Tibial nerve (tissue), 4 donors: ENCODE measurements at places on chromosomes 2 and 18.
A peak's percentile ranks its signal among the peaks of the same experiment; 100 is the strongest.

GRCh38 chr2:210188755-210189154 lies 17.5 kb upstream of the KANSL1L start:
- no peak overlapping the region for H3K4me3 ChIP-seq
- H3K27me3 ChIP-seq, result no peaks in the 10 kb centered on the region
- no peak overlapping the region for H3K27ac ChIP-seq
- no peaks in the 10 kb centered on the region for H3K4me1 ChIP-seq

GRCh38 chr2:3857576-3857975 lies 154.2 kb downstream of the DCDC2C start:
- no peak overlapping the region for H3K27ac ChIP-seq
- H3K36me3 ChIP-seq, result no peaks in the 10 kb centered on the region
- no peaks in the 10 kb centered on the region for H3K27me3 ChIP-seq
- no peak for DNase-seq
- no peak overlapping the region for H3K4me3 ChIP-seq

- no peak overlapping the region for H3K4me3 ChIP-seq
- no peaks in the 10 kb centered on the region for H3K36me3 ChIP-seq
- H3K27me3 ChIP-seq, result no peaks in the 10 kb centered on the region
- no peak overlapping the region for H3K27ac ChIP-seq
- no peak for DNase-seq
Observed at GRCh38 chr2:54952425-54952824, 97.8 kb downstream of the RTN4 start.

- H3K4me1 ChIP-seq, result no peaks in the 10 kb centered on the region
- H3K36me3 ChIP-seq, result no peaks in the 10 kb centered on the region
- no peak for DNase-seq
- H3K27ac ChIP-seq, result no peak overlapping the region
- no peaks in the 10 kb centered on the region for H3K27me3 ChIP-seq
- no peak overlapping the region for H3K4me3 ChIP-seq
Observed at GRCh38 chr18:12009581-12010140, 28.4 kb downstream of the IMPA2 start.

DNA sequence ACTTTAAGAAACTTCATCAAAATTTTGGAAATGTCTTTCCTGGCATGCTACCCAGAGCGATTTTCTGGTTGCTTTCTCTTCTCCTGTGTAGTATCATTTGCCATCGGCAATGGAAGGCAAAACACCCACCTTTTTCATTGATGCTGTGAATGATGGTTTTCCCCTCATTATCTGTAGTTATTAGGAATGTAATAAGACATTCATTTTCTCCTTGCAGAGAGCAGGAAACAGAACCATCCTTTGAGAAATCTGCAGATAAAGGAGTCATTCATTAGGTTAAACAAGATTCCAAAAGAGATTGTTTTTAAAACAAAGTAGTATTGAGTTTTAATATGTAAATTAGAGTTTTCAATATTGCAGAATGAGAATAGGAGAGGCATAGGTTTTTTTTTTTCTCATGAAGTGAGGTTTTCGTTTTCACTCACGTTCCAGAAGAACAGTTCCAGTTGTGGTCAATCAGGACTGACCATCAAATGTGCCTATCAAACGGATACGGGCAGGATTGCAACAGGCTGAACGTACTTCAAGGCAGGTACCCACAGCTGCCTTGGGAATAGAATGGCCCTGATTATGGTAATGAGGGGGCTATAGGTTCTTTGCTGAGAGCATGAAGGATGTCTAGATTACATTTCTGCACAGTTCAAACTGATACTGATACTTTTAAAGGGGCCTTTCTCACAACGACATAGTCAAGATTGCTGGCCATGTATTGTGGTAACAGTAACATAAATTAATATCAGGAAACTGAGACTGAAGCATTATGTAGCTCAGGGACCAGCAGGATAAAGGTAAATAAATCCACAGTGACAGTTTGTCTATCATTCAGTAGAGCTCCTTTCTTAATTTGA lies 49.8 kb upstream of the PLA2R1 start:
- DNase-seq, result no peak
- no peaks in the 10 kb centered on the region for H3K27me3 ChIP-seq
- H3K4me1 ChIP-seq, result no peaks in the 10 kb centered on the region

GRCh38 chr2:101912545-101912944 lies 79.2 kb upstream of the IL1R2 start:
- DNase-seq, result peak; percentile 19
- H3K27ac ChIP-seq, result no peak overlapping the region
- no peaks in the 10 kb centered on the region for H3K36me3 ChIP-seq
- H3K27me3 ChIP-seq, result no peaks in the 10 kb centered on the region
- no peak overlapping the region for H3K4me3 ChIP-seq

GRCh38 chr18:2898186-2898640 lies 51.4 kb downstream of the EMILIN2 start:
- no peak overlapping the region for H3K4me3 ChIP-seq
- peaks cover 22% of the 10 kb centered on the region for H3K4me1 ChIP-seq
- H3K27ac ChIP-seq, result peak overlapping the region; percentile 18
- no peak for DNase-seq

DNA sequence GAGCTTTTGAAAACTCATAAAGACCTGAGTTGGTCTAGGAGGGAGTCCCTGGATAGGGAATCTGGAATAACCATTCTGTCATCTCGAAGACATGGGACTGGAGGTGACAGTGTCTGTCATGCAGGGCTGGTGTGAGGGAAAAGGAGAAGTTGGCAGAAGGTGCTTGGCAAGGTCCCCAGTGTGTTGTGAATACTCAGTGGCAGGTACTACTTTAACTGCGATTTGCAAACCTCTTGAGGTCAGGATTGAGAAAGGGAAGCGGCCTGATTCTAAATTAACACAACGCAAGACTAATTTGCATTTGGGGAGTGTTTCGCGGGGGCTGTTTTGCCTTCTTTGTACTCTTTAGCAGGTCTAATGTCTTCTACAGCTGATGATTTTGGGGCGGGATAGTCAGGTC lies 77.0 kb upstream of the TMEM200C start:
- H3K4me1 ChIP-seq, result peaks cover 4% of the 10 kb centered on the region
- no peaks in the 10 kb centered on the region for H3K27me3 ChIP-seq
- no peak overlapping the region for H3K4me3 ChIP-seq
- no peak for DNase-seq
- H3K36me3 ChIP-seq, result no peaks in the 10 kb centered on the region
- no peak overlapping the region for H3K27ac ChIP-seq

GRCh38 chr2:67039517-67040103 lies 357.5 kb upstream of the ETAA1 start:
- H3K4me3 ChIP-seq, result no peak overlapping the region
- no peaks in the 10 kb centered on the region for H3K36me3 ChIP-seq
- H3K27ac ChIP-seq, result no peak overlapping the region
- H3K4me1 ChIP-seq, result no peaks in the 10 kb centered on the region
- H3K27me3 ChIP-seq, result no peaks in the 10 kb centered on the region
- DNase-seq, result no peak

- no peak overlapping the region for H3K4me3 ChIP-seq
- H3K27me3 ChIP-seq, result no peaks in the 10 kb centered on the region
- no peaks in the 10 kb centered on the region for H3K36me3 ChIP-seq
- H3K4me1 ChIP-seq, result no peaks in the 10 kb centered on the region
- DNase-seq, result no peak
Observed at GRCh38 chr18:25077038-25077943, 274.7 kb downstream of the ZNF521 start.

- no peak for DNase-seq
- H3K36me3 ChIP-seq, result no peaks in the 10 kb centered on the region
- no peaks in the 10 kb centered on the region for H3K27me3 ChIP-seq
- H3K4me1 ChIP-seq, result peaks cover 20% of the 10 kb centered on the region
- no peak overlapping the region for H3K4me3 ChIP-seq
Observed at GRCh38 chr2:12552092-12552491, 164.6 kb upstream of the TRIB2 start.

DNA sequence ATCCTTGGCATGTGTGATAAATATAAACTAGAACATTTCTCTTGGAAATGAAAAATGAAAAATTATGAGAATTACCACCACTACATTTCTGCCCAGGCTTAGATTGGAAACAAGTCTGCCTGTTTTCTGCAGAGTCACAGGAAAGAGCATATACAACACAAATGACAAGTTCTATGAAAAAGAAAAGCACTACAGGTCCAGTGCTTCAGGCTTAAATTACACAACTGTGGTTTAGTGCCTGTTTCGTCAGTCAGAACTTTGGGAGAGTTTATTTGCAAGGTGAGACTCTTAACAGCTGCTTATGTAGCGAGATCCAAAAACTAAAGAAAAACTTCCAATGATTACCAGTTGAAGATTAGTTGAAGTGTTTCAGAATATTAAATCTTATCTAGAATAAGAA lies 68.9 kb downstream of the RTN4 start:
- H3K36me3 ChIP-seq, result no peaks in the 10 kb centered on the region
- no peak overlapping the region for H3K27ac ChIP-seq
- no peak overlapping the region for H3K4me3 ChIP-seq
- H3K27me3 ChIP-seq, result no peaks in the 10 kb centered on the region
- peaks cover 3% of the 10 kb centered on the region for H3K4me1 ChIP-seq

- no peak for DNase-seq
- no peaks in the 10 kb centered on the region for H3K36me3 ChIP-seq
- H3K27ac ChIP-seq, result peak overlapping the region; percentile 52
- no peaks in the 10 kb centered on the region for H3K27me3 ChIP-seq
Observed at GRCh38 chr2:213237787-213238186, 46.5 kb upstream of the SPAG16 start.

DNA sequence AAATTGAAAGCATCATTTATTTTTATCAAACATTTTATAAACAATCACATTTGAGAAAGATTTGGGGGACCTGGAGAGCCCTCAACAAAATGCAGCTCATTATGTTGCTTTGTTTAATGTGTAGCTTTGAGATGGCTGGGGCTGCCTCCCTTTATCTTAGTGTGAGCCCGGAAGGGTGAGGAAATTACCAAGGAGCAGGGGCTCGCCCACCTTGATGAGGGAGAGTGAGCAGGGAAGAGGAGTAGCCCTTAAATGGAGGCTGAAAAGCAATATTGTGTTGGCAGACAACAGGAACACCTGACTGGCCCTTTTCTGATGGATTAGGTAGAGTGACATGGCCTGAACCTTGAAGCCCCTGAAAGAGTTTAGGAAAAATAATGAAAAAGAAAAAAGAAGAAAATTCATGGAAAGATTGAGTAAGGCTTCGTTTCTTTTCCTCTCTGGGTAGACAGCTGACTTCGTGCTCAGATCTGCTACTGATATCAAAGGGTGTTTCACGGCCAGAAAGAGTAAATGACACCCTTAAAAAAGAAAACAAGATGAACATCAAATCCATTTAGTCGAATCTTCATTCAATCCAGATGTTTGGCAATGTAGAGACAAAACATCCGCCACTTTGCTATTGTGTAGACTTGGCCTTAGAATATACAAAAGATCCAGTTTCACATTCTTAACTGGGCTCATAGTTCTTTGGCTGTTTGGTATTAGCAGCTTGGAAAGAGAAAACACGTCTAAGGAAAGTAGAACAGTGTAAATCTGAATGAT lies 206.5 kb upstream of the TCF4 start:
- H3K4me1 ChIP-seq, result no peaks in the 10 kb centered on the region
- peak overlapping the region; percentile 64 for H3K27ac ChIP-seq
- no peak overlapping the region for H3K4me3 ChIP-seq
- H3K36me3 ChIP-seq, result no peaks in the 10 kb centered on the region

GRCh38 chr2:58714238-58714637 lies 473.1 kb upstream of the FANCL start:
- H3K27me3 ChIP-seq, result no peaks in the 10 kb centered on the region
- H3K27ac ChIP-seq, result no peak overlapping the region
- H3K4me3 ChIP-seq, result no peak overlapping the region
- DNase-seq, result no peak

DNA sequence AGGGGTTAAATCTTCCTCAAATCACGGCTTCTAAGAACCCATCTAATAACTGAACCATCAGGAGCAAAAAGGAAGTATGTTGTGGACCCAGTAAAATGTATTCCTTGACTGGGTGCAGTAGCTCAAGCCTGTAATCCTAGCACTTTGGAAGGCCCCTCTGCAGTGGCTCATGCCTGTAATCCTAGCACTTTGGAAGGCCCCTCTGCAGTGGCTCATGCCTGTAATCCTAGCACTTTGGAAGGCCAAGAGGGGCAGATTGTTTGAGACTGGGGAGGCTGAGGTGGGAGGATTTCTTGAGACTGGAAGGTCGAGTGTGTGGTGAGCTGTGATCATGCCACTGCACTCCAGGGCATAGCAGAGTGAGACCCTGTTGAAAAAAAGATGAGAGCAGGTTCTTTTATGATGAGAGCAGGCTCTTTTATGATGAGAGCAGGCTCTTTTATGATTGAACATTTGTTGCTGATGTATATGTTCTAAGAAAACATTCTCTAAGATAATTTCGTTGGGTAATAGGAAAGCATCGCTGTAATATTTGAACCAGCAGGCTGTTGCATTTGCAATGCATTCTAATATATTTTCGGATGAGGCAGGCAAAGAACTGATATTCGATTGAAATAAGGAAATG lies 3.5 kb upstream of the PARD6G start:
- no peak overlapping the region for H3K4me3 ChIP-seq
- H3K27ac ChIP-seq, result no peak overlapping the region
- no peak for DNase-seq
- no peaks in the 10 kb centered on the region for H3K36me3 ChIP-seq
- H3K4me1 ChIP-seq, result peaks cover 6% of the 10 kb centered on the region
- H3K27me3 ChIP-seq, result no peaks in the 10 kb centered on the region

GRCh38 chr2:4762951-4763376 lies 929.2 kb upstream of the SOX11 start:
- no peak overlapping the region for H3K27ac ChIP-seq
- H3K4me1 ChIP-seq, result no peaks in the 10 kb centered on the region
- DNase-seq, result no peak
- no peaks in the 10 kb centered on the region for H3K27me3 ChIP-seq
- no peak overlapping the region for H3K4me3 ChIP-seq

- H3K27me3 ChIP-seq, result no peaks in the 10 kb centered on the region
- H3K4me3 ChIP-seq, result no peak overlapping the region
- no peak overlapping the region for H3K27ac ChIP-seq
- no peaks in the 10 kb centered on the region for H3K36me3 ChIP-seq
Observed at GRCh38 chr2:190763901-190764514, 115.1 kb downstream of the NAB1 start.

DNA sequence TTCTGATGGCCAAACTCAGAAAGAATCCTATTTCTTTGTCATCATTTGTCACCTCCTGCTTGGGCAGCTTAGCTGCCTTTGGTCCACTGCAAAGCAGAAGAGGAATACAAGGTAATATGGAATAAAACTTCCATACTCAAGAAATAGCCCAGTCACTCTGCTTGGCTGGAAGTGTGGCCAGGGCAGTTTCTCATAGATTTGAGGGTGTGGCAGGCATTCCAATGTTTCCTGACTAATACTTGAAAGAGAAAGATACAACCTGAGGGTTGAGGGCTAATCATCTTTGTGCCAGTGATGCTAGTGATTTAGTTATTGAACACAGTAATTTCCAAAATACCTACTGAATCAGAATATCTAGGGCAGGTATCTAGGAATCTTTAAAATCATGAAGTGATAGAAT lies 83.1 kb downstream of the FAM161A start:
- DNase-seq, result no peak
- no peak overlapping the region for H3K4me3 ChIP-seq
- no peaks in the 10 kb centered on the region for H3K4me1 ChIP-seq
- no peaks in the 10 kb centered on the region for H3K27me3 ChIP-seq
